Astrocyte of the hippocampus (primary cell): ENCODE measurements at places on chromosomes 2 and 18.

GRCh38 chr2:197159661-197160211 lies 150.8 kb downstream of the ANKRD44 start:
- peak; percentile 55 for DNase-seq

- no peak for DNase-seq
These were observed 45.6 kb downstream of the LCLAT1 start for GRCh38 chr2:30492619-30493018.

GRCh38 chr18:13910986-13911385 lies 4.3 kb downstream of the MC2R start:
- no peak for DNase-seq

DNA sequence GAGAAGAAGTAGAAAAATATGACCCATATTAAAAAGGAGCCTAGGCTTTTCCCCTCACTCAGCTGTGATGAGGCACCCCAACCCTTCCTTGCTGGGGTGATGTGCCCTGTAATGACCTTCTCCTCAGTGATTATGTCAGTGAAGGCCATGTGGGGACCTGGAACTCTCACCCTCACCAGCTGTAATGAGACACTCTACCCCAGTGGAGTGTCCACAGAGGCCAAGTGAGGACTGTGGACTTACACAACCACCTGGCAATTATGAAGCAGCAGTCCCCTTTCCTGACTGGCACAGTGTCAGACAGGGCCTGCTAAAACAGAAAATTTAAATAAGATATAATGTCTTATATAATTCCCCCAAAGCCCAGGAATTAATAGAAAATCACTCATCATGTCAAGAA lies 54.2 kb downstream of the SEMA4F start:
- DNase-seq: no peak

DNA sequence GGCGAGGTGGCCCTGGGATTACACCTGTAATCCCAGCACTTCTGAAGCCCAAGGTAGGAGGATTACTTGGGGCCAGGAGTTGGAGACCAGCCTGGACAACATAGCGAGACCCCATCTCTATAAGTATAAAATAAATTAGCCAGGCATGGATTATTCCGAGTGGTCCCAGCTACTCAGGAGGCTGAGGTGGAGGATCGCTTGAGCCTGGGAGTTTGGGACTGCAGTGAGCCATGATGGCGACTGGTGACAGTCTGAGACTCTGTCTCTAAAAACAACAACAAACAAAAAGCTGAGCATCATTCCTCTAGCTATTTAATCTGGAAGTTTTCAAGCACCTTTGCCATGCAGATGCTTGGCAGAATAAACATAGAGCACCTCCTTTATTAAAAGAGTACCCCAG lies 21.8 kb upstream of the FAHD2A start:
- no peak for DNase-seq

- DNase-seq: no peak
These were observed 107.0 kb downstream of the PDE1A start for GRCh38 chr2:182319556-182320505.

GRCh38 chr18:74513149-74513882 lies 17.2 kb downstream of the CNDP2 start:
- DNase-seq: no peak

- no peak for DNase-seq
These were observed 652.0 kb upstream of the SALL3 start for GRCh38 chr18:78327643-78328042.

GRCh38 chr2:46846536-46846935 lies 69.1 kb downstream of the MCFD2 start:
- peak; percentile 46 for DNase-seq

DNA sequence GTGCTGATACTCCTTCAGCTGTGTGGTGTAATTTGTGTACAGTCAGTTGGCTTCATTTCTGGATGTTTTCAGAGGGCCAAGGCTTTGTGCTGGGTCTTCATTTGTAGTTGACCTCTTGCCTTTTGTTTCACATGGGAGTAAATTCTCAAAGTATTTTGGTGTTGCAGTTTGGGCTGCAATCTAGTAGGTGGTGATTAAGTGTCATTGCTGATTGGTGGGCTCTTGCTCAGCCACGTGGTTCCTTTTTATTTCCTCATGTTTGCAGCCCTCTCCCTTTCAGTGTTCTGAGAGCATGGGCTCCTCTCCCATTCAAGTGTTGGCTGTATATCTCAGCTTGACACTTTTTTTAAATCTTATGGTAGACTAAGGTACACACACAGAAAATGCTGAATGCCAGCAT lies 96.8 kb downstream of the SNTG2 start:
- DNase-seq: no peak

DNA sequence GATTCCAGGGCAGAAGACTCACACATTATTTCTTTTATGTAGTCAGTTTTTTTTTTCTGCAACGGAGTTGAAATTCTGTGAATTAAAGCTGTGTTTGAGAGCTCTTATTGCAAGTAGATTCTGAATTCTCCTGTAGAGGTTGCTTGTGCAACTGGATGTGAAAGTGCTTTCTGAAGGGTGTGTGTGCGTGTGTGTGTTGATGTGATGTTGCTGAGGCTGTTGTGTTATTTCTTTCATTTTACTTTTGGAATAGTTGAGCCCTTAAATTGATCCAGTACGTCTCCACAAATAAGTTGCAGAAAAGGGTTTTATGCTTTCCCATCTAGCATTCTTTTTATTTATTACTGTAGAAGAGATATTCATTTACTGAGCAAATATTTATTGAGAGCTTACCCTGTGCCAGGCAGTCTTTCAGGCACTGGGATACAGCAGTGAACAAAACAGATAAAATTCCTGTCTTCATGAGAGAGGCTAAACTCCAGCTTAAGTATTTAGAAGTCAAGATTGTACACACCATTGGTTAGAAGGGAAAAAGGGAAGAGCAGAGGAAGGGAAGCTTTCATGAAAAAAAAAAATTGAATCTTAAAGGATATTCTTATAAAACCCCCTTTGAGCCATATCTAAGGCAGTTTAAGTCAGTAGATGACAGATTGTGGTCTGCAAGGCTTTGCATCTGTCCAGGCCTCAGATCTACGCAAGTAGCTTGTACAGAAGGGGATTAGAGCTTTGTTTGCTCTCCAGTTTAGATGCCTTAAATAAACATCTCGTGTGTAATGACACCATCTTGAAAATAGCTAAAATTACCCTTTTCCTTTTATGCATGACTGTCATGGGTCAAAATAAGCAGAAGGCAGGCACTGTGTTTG lies 58.2 kb downstream of the MYO1B start:
- no peak for DNase-seq

DNA sequence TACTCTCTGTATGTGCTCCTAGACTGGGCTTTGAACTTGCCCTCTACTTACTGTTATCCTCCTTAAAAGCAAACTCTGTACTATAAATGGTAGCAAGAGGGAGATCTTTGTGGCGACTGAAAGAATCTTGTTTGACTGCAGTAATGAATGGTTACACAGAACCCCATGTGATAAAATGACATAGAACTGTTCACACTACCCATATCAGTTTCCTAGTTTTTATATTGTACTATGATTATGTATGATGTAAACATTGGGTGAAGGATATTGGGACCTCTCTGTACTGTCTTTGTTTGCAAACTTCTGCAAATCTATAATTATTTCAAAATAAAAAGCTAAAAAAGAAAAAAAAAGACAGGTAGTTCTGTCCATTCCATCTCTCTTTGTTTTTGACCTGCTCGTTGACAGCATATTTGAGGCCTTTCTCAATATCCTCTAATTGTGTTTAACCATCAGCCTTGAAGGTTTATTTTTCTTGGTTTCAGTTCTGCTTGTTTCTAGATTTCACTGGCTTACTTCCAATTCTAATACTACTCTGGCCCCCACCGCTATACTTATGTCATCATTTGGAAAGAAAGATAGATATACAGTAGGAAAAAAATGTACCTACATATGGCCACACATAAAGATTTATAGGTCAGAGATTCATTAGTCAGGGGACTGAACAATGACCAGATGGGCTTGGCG lies 79.2 kb upstream of the MYO3B start:
- no peak for DNase-seq

GRCh38 chr2:167814881-167815718 lies 432.3 kb downstream of the STK39 start:
- no peak for DNase-seq
